CD4-positive, alpha-beta T cell (primary cell): ENCODE measurements at places on chromosomes 5 and 9.

GRCh38 chr9:99445371-99445891 is 223.3 kb downstream of the SEC61B start:
- no peak for DNase-seq

DNA sequence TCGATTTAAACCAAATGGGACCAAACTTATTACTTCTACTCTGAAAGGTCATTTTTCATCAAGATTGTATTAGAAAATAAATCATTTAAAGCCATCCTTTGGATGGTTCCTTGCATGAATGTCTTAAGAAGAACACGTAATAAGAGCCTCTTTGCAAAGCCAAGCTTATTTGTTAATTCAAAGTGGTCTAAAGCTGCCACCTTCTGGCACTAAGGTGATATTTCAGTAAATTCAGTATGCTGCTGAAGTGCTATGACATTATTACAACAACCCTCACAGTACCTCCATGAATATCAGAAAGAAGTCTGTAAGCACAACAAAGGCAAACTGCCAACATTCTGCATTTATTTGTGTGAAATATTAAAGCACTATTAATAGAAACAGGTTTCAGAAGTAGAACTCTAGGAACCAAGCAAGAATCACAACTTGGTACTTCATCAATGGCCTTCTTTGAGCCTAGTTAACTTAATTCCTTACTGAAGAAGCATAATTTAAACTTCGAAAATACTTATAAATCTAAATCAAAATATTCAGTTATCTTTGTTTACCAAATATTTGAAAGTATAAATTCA is 53.1 kb upstream of the TYRP1 start:
- DNase-seq: no peak

GRCh38 chr5:42812620-42813019 is 928 bp upstream of the SELENOP start:
- DNase-seq: no peak

DNA sequence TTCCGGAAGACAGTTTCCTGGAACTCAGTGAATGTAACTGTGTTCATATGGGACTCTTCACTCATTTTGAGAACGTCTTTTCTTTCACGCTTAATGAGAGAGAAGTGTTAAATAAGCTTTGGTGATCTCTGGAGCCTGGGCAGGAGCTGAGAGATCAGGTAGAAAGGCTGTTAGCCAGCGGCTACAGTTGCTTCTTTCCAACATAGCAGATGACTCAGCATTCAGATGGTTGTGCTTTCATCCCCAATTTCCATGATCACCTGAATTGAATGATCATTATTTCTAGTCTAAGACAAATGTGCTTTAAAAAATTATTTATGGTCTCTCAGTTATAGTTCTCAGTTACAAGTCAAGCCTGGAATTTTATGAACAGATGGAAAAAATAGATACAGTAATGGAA is 234.5 kb downstream of the ADAMTSL1 start:
- no peak for DNase-seq
